AG08395 (cell line): ENCODE measurements at places on chromosomes 3 and 15.

DNA sequence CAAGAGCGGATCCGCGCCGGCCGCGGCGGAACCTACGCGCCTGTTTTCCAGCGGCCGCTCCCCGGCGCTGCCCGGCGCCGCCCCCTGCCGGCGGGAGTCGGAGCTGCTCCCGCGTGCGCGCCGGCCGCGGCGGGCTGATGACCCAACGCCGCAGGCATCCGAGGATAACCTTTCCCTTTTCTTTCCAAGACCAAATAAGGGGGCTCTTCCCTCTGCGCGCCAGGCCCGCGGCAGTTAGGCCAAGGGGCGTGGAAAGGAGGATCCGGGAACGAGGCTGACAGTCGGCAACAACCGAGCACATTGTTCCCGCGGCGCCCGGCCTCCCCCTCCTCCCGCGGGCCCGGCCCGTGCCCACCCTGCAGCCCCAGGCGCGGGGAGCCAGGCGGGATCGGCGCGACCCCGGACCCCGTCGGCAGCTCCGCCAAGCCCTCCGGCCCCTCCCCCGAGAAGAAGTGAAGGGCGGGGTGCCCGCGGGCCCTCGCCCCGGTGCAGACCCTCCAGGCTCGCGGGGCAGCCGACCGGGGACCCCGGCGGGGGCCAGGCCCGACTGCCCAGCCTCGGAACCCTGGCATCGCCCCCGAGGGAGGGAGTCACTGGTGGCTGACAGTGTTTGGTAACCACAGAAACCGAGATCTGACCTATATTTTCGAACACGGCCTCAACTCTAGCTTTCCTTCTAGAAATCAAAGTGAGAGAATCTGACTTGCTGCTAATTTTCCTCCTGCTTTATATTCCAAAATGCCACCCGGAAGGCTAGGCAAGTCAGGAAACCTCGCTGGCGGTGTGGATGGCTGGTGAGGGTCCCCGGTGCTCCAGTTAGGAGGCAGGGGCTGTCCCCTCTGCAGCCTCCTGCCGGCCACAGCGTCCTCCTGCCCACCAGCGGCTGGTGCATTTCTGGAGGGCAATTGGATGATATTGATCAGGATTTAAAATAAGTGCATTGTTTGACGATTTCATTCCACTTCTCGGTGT is 45.6 kb upstream of the SYNM start:
- DNase-seq, result peak; percentile 96

DNA sequence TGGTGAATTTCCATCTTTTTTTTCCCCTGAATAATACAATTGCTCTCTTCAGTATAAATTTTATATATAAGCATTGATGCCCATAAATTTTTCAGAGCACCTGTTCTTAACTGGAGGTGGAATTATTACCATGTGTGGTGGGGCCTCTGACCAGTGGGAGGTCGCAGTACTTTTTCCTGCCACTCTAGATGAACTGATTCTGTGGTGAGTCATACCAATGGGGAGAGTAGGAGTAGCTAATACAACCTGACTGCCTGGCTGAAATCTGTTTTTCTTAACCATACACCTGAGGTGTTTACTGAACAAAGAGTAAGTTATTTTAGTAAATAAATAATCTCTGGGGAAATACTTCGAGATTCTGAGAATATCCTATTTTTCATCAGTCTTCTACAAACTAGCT is 67.2 kb downstream of the UNC13C start:
- no peak for DNase-seq

DNA sequence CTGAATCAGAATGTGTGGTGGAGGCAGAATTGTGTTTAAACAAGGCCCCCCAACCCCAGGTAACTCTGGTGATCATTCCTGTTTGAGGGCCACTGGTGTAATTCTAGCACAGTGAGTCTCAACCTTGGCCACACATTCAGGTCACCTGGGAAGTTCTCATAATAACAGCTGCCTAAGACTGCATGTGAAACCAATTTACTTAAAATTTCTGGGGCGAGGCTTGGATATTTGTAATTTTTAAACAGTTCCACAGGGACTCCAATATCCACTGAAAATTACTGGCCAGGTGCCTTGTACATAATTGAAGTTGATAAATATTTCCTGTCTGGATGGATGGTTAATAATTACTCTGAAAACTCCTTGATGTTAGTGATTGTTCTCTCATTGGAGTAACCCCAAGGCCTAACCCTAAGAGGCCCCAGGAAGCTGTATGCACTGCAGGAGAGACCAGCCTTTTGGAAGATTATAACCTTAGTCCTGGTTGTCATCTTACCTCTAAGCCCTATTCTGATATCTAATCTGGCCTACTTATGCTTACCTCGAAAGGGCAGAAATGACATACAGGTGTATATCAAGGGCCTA is 25.7 kb upstream of the EPHB1 start:
- DNase-seq, result no peak

GRCh38 chr15:90421527-90421926 is 33.5 kb downstream of the IQGAP1 start:
- no peak for DNase-seq

DNA sequence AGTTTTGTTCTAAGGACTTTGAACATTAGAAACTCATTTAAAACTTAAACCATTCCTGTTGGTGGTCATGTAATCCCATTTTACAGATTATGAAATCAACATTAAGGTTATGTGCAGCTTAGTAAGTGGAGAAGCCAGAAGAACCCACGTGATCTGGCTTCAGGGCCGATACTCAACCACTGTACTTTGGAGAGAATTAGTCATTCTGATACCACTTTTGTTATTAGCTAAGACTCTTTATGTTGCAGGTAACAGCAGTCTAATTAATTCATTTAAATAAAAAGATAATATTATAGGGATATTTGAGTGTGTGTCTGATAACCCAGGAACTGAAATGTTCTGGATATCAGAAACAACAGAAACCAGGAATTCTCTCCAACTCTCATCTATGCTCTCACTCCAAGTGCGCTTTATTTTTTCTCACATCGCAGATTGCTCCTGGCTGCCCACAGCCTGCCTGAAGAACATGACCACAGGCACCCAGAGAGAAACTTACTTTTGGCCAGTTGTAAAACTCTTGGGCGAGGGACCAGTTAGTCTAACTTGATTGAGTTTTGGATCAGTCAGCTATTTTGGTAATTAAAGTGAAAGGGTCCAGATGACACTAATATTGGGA is 25.2 kb downstream of the UBE2E1 start:
- no peak for DNase-seq

GRCh38 chr3:156793851-156794250 is 32.3 kb upstream of the LEKR1 start:
- DNase-seq, result no peak

DNA sequence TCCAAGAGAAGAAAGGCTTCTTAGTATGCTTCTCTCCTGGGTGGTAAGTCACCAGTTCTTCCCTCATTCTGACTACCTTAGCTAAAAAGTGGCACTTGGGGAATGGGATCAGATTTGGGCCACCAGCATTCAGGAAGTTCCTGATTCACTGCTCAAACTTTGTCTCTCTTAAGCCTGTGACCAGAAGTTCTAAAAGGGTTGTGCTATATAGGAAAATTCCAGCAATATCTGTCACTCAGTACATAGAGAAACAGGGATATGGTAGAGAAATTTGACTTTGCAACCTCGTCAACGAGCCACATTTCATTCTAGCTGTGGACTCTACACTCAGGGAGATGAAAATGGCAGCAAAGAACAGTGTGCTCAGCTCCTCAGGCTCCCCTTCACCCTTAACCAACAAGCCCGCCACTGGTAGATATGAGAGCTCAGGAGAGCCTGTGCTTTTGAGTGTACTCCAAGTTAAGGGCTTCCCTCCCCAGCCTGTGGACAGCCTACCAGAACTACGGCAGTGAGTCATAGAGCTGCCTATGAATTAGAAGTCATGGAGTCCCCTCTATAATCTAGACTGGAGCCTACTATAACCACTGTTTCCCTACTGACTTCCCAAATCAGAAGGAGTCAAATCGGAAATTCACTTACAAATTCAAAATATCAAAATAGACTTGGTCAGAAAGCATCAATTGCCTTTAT is 52.6 kb upstream of the MYO5C start:
- DNase-seq, result peak; percentile 17

GRCh38 chr3:58151637-58152036 is 59.1 kb downstream of the DNASE1L3 start:
- no peak for DNase-seq

DNA sequence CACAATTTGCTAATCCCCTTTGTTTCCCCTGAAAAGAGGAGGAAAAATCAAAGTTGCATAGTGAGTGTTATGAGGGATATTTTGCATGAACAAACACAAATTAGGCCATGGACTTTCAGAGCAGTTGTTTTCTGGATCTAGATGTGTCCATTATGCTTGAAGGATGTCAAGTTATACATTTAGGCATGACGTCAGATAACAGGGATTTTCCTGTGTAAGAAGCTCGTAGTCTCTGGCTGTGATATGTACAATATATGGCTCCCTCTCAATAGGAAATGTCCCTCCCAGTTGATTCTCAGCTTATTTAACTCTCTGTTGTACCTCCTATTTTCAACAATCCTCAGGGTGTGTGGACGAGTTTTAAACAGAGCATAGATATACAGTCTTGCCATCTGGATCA is 171.0 kb downstream of the RBMS3 start:
- no peak for DNase-seq

DNA sequence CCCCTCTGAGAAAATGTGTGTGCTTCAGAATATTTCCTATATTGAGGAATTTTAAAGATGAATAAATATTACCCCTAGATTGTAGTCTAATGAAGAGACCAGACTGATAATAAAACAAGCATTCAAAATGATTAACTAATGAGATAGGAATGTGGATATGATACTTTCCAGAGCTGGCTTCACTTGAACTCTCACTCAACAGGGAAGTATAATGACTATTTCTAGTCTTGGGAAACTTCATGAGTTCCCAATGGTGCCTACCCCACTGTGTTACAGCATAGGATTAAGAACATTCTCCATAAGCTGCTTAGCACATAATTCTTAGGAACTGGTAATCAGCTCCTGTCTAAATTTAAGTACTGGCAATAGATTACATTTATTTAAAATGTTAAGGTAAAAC is 261.5 kb upstream of the ZNF385D start:
- DNase-seq, result no peak

GRCh38 chr3:8886546-8886945 is 76.7 kb downstream of the RAD18 start:
- DNase-seq, result no peak

GRCh38 chr3:111735243-111735758 is 123.8 kb upstream of the PHLDB2 start:
- DNase-seq, result peak; percentile 62

DNA sequence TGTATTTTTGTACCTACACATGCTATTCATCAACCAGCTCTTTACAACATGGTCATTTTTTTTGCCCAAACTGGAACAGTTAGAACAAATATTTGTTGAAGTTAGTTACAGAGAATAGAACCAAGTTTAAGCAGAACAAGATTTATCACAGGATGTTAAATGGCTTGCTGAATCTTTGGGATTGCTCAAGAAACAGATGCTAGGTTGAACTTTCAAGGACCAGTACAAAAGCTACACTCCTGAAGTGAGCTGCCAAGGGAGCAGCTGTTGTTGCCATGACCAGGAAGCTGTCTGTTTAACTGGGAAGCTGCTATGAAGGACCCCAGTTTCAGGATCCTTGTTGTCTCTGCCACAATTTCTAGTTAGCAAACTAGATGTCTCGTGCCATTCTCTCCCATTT is 53.7 kb downstream of the ZIC1 start:
- DNase-seq, result no peak

GRCh38 chr15:93089727-93090305 is 805 bp upstream of the RGMA start:
- DNase-seq, result no peak

DNA sequence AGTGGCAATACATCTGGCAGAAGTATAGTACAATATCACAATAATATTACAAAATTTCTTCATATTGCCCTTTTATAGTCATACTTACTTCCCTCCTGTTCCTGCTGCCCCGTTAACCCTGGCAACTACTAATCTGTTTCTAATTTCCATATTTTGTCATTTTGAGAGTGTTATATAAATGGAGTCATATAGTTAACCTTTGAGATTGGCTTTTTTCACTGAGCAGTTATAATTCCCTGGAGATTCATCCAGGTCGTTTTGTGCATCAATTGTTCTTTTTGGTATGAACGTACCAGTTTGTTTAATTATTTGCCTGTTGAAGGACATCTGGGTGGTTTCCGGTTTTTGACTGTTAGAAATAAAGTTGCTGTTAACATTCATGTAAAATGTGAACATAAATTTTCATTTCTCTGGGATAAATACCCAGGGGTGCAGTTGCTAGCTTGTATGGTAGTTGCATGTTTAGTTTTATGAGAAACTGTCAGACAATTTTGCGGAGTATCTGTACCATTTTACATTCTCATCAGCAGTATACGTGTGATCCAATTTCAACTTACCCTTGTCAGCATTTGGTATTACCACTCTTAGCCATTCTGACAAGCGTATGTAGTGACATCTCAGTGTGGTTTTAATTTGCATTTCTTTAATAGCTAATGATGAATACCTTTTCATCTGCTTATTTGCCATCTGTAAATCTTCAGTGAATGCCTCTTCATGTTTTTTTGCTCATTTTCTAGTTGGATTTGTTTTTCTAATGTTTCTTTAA is 32.2 kb upstream of the IL20RB start:
- DNase-seq, result peak; percentile 10

DNA sequence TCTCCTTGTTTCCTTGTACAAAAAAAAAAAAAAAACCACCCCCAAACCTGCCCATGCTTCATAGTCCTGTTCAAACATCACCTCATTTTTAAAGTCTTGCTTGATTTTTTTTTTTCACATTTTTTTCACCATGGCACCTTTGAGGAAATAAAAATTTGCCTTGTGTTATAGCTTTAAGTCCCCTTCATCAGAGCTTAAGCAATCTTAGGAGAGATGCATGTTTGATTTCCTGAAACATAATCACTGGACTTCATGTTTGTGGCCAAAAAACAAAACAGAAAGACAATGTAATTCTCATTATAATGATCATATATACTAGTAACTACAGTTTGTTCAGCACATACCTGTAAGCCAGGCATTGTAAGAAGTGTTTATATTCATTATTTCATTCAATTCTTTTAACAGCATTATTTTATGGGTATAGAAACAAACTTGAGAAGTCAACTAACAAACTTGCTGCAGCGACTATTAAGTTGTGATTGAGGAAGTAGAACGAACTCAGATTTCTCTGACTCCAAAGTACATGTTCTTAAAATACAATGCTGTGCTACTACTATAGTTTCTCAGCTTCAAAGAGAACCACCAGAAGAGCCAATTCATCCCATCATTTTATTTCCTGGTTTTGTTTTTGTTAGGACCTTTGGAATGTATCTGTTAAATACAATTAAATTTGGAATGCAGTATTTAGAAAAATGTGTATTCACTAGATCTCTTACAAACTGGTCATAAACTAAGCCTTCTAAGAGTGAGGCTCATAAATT is 203.8 kb downstream of the TCF12 start:
- no peak for DNase-seq

DNA sequence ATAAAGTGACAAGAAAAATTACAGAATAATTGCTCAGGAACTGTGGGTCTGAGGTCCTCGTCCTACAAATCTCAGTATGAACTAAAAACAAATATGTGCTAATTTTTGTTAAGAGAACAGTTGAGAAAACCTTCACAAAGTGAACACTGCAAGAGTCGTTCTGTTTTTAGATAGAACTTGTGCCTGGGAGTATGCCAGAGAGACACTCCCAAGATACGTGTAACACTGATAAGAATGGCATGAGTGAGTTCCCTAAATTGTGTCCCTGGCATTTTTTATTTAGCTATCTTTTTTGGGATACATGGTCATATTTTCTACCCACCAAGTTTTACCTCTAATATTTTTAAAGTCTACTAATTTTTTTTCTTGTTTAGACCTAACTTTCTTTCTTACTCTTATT is 860.0 kb upstream of the NR2F2 start:
- no peak for DNase-seq
